ENCODE measurements at places on chromosomes 16 and 17.

GRCh38 chr17:79160980-79161636, 86.5 kb downstream of the ENGASE start:
- no peak for DNase-seq

DNA sequence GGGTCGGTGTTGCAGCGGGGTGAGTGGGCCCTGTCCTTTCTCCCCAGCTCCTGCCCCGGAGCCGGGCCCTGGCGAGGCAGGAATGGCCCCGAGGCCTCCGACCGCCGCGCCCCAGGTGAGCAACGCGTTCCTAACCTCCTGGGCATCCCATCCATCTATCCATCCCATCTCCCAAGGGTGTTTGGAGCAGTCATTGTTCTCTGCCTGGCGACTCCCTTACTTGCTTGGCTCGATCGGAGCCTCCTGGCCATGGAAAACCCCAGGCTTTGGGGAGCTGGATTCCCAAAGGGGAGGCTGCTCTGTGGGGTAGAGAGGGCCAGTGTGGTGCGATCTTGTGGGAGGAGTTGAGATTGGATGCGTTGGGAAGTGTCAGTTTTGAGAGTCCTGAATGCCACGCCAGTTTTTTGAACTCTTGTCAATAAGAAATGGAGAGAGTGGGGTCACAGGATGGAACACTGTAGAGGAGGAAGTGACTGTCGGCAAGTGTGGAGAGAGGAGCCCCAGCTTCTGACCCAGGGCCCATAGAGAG, 684 bp downstream of the ZFP90 start:
- DNase-seq, result no peak

GRCh38 chr16:55510185-55510805, 1.4 kb downstream of the LPCAT2 start:
- DNase-seq, result peak; percentile 58

- DNase-seq, result no peak
Measured at GRCh38 chr17:36504156-36504545, 17.7 kb downstream of the ZNHIT3 start.

- DNase-seq, result no peak
Measured at GRCh38 chr16:83397601-83398291, 410.0 kb upstream of the HSBP1 start.

DNA sequence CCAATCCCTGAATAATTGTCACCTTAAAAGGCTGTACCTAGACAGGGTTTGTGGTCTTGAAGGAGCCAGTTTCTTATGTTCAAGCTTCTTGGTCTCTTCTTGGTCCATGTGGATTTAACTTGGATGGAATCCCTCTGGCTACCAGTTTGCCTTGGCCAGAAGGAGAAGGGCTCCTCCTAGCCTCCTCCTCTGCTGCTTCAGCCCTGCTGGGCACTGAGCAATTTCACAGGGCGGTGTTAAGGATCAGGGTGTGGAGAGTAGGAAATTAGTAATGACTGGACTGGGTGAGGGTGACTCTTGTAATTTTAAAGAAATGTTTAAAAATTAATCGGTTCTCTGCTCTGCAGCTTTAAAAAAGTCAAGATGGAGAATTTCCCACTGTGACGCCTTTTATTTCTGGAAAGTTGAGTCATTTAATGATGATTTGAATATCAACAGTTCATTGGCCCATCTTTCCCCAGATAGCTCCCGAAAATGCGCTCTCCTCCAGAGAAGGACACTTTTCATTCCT, 96.4 kb downstream of the MSI2 start:
- no peak for DNase-seq
